ENCODE measurements at places on chromosomes 12 and 14.

- DNase-seq, result no peak
Observed at GRCh38 chr12:12357719-12358461, 1.0 kb downstream of the BORCS5 start.

GRCh38 chr12:66196806-66197205, 7.8 kb downstream of the IRAK3 start:
- no peak for DNase-seq

- DNase-seq, result peak; percentile 73
Observed at GRCh38 chr12:1630133-1630826, 1.2 kb downstream of the WNT5B start.

DNA sequence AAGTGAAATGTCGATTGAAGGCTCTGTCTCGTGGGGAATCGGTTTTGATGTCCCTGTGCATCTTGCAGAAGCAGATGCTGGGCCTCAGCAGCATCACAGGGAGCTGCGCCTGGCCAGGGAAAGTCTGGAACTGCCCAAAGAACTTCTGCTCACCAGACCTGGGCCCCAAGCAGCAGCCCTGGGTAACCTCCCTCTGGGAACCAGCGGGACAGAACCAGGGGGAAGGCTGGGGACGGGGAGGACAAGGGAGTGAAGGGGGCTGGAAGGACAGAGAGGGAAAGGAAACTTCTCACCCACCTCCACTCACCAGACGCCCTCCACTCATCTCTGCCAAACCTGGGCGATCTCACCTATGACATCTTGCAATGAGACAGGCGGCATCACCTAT, 26.8 kb upstream of the C14orf180 start:
- DNase-seq, result peak; percentile 17

GRCh38 chr14:29892327-29892726, 35.3 kb downstream of the PRKD1 start:
- no peak for DNase-seq

- no peak for DNase-seq
Observed at GRCh38 chr14:25516838-25517237, 466.9 kb upstream of the STXBP6 start.

GRCh38 chr14:77007183-77007974, 21.1 kb downstream of the IRF2BPL start:
- no peak for DNase-seq

DNA sequence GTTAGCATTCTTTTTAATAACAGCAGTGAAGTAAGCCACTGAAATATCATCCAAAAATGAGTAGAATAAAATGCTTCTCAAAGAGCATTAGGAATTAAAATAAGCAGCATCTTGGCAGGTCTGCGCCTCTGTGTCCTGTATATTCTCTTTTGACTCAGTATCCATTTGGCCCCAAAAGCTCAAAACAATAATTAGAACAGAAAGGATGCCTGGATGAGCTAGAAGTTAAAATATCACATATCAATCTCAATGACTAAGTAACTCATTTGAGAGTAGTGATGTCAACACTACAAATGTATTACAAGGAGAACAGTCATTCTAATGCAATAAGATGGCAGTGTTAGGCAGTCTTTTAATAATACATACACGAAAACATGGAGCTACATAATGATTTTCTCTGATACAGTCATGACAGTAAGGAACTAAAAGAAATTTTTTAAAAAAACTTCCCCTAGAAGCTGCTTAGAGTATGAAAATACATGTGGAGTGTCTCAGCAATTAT, 160.9 kb upstream of the ABCD2 start:
- DNase-seq, result no peak

GRCh38 chr14:77353469-77354141, 23.3 kb downstream of the TMED8 start:
- DNase-seq, result no peak

Measured in glutamatergic neuron (in vitro differentiated cells).